Mesothelial cell of epicardium (in vitro differentiated cells): ENCODE measurements at places on chromosomes 12 and 14. TPM values are rescaled to one million over a fixed set of nuclear protein-coding genes. Genes with fewer than 3 reads are reported as not detected.
A peak's percentile ranks its signal among the peaks of the same experiment; 100 is the strongest.

DNA sequence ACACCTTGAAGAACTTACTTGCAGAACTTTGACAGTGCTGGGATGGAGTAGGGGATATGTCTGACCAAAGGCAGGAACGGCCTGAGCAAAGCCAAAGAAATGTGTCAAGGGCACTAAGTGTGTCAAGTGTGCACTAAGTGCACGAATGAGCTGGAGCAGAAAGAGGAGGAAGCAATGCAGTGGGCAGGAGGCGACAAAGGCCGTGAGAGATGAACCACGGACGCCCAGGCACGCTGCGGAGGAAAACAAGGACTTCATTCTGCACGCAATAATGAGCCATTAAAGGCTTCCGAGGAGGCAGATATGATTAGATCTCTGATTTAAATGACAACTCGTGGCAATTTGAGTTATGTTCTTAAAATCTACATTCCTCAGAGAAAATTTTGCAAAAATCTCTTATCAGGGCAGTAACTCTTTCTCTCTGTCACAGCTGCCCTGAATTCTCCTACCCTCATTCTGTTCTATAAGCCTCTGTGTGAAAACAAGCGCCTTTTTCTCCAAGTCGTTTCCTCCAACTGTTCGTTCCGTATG, 25.3 kb downstream of the GRIN2B start:
- no peak overlapping the region for H3K4me3 ChIP-seq
- H3K4me1 ChIP-seq, result peaks cover 6% of the 10 kb centered on the region
- peaks cover 38% of the 10 kb centered on the region for H3K27me3 ChIP-seq
- no peak for DNase-seq
- H3K27ac ChIP-seq, result no peak overlapping the region

Gene BMP4
- total RNA-seq, result 27.6 to 35.2 TPM (median 34.2 TPM) in 3 replicates

DNA sequence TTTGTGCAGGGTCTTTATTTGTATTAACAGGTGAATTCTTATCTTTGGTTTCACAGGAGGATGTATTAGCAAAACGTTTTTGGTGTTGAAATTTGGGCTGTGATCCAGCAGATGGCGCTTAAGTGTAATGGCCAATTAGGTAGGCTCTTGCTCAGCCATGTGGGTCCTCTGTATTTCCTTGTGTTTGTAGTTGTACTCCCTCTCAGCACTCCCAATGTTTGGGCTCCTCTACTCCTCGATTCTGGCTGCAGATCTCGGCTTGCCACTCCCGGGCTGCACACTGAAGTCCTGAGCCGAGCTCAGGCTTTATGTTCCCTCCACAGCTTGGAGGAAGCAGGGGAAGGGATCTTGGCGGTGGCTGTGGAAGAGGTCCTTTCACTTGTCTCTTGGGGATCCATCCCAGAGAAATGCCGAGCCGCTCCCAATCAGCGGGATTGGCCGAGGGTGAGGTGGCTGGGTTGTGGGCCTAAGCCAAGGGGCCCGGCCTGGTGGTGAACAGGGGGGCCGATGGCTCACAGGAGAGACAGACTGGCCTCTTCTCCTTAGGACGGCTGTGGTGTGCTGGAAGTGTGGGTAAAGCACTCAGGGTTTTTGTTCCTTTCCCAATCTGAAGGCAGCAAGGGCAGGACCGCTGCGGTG, 133.7 kb downstream of the AEBP2 start:
- H3K4me3 ChIP-seq, result no peak overlapping the region
- peaks cover 34% of the 10 kb centered on the region for H3K4me1 ChIP-seq
- H3K27me3 ChIP-seq, result no peaks in the 10 kb centered on the region
- H3K27ac ChIP-seq, result peak overlapping the region; percentile 43

- H3K36me3 ChIP-seq, result peaks cover 29% of the 10 kb centered on the region
- peak within 1 kb of the TSS; percentile 97 for H3K4me3 ChIP-seq
- no peak within 1 kb of the TSS for H3K27ac ChIP-seq
Observed at GRCh38 chr14:58298477-58299400, at the start of gene ARID4A. Gene ARID4A, plus strand, starts transcription at chr14:58298555. Its CDS starts 1,300 bp downstream, at chr14:58299855.

Gene SLC39A2
- total RNA-seq, result 2.7 to 3.3 TPM (median 3.1 TPM) in 3 replicates

Gene TMEM229B
- 0.41 to 0.83 TPM (median 0.66 TPM) in 3 replicates for total RNA-seq
